Effector CD4-positive, alpha-beta T cell (primary cell): ENCODE measurements at places on chromosomes 3 and 15.

DNA sequence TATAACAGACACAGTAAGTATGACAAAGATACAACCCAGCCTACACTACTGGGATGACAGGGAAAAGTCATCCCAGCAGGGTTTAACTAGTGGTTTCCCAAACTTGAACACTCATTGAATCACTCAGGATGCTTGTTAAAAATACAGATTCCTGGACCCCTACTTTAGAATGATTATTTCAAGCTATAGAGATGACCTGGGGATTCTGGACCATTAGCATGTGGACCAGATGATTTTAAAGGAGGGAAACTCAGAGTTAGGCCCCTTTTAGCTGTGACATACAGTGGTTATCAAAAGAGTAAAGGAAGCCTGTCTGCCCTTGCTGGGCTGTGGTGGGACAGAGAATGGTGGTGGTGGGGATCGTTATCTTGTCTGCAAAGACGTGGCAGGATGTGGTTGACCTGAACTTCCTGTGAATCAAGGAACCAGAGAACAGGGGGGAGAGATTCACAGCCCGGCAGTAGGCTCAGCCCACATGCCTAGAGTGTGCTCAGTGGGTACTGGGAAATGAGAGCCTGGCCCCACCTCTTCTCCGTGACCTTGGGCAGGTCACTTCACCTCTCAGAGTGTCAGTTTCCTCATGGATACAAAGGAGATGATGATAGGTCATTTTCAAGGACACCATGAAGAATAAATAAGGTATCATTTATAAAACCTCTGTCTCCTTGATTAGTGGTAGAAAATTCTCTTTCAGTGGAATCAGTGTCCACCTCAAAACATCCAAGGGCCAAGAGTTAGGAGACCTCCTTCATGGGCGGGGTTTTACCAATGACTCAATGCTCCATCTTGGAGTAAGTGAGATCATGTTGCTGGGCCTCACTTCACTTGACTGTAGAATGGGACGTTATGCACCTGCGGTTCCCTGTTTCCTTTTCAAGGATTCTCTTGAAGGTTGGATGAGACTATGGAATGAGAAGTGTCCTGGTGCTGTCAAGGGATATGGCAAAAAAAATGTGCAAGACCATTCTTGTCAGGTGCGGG is 306.5 kb downstream of the RPLP1 start:
- peak; percentile 82 for DNase-seq

- DNase-seq = no peak
These were observed 23.7 kb downstream of the XXYLT1 start for GRCh38 chr3:195247086-195247862.

DNA sequence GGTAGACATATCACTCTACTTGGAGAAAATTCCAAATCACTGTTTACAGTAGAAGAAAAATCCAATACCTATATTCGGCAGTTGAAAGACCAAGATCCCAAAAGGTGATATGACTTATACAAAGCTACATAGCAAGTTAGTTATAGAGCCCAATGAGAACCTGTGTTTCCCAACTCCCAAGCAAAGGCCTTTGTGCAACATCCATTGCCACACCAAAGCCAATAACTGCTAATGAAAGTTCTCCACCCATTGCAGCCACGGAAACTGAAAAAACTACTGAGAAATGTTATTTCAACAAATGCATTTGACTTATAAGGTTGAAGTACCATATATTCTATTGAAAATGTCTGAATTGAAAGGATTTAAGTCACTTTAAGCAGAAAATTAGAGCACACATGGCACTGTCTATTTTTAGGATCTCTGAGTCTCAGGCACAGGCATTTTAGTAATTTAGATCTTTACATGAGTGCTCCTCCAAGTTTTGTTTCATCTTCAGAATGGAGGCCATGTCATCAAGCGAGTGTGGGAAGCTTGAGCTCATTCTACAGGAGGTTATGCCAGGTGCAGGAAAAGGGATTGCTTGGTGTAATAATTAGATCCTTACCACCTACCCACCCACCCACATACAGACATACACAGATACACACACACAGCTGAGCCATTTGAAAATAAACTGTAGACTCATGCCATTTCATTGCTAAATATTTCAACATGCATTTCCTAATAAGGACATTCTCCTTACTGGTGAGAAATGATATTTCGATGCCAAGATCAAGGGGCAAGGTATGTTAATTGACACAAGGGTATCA is 19.7 kb upstream of the ANO10 start:
- no peak for DNase-seq

DNA sequence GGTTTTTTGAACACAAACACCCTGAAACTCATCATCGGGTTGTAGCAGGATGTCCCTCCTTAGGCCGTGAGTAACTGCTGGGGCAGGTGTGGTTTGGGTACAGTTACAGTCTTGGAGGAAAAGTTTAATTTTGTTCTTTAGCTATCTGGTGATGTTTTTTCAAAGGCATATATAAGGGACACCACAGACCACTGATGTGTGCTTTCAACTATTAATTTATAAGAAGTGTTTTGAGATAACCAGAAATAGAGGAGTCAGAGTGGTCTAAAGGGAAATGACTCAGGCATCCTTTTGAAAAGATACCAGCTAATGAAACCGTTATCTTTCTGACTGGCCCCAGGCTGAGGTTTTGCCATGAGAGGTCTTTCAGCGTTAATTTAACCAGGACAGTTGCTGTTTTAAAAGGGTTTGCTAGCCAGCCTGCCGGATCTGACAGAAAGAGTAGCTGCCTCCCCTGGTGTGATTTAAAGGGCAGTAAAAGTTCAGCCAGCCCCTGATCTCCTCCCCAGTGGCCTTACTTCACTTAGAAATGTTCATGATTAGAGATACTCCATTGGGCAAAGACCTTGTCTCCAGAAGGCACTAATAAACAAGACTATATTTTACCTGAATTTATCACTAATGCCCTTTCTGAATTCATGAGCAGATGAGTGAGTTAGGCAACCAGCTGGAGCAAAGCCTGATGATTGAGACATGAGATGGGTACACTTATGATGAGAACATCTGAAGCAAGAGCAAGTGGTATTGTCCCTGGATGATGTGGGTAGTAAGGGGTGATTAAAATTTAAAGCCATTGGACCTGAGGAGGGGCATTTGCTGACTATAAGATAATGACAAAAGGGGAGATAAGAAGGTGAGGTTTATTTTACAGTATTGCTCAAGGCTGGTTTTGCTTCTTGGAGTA is 482.5 kb upstream of the TBL1XR1 start:
- DNase-seq = no peak

DNA sequence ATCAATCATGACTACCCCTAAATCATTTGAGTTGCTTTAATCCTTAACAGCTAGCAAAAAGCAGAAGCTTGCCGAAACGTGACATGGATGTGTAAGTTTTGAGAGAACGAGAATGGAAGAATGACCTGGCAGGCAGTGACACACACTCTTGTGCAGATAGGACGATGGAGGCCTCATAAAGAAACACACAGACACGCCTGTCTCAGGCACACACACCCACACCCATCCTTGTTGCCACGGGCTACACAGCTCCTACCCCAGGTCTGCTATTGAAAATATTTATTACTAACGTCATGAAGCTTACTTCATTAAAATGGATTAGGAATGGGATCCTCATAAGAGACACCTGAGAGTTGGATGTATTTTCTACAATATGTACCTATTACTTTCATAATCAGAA is 8.5 kb downstream of the MYO5C start:
- DNase-seq = no peak

GRCh38 chr15:86906376-86906775 is 826.7 kb downstream of the AGBL1 start:
- DNase-seq = no peak

GRCh38 chr15:42329161-42329560 is 30.1 kb upstream of the CAPN3 start:
- DNase-seq = no peak

- DNase-seq = no peak
These were observed 4.0 kb upstream of the ZNF639 start for GRCh38 chr3:179318876-179319275.

DNA sequence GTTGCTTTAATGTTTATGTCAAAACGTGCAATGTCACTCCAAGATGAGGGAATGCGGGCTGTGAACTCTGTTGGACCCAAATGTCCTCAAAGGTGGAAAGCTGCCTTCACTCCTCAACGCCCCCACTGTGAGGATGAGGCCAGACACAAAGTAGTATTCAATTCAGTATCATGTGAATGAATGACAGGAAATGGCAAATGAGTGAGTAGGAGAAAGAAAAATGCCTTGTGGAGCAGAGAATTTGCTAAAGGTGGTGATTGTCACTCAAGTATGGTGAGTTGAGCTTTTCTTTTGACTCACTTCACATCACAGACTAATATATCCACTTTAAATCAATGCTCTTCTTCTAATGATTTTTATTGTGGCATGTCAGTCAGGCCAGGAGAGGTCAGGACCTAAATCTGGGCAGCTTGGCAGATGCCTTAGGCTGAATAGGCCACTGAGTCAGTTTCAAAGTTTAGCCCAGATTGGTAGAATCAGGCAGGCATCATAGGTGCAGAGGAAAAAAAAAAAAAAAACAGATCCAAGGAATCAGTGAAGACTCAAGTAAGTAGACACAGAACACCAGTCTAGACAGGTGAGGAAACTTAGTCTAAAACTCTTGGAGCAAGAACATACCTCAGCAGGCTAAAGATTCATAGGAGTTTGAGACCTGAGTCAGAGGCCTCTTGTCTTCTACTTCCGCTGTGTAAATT is 71.0 kb upstream of the ZBED2 start:
- DNase-seq = no peak

DNA sequence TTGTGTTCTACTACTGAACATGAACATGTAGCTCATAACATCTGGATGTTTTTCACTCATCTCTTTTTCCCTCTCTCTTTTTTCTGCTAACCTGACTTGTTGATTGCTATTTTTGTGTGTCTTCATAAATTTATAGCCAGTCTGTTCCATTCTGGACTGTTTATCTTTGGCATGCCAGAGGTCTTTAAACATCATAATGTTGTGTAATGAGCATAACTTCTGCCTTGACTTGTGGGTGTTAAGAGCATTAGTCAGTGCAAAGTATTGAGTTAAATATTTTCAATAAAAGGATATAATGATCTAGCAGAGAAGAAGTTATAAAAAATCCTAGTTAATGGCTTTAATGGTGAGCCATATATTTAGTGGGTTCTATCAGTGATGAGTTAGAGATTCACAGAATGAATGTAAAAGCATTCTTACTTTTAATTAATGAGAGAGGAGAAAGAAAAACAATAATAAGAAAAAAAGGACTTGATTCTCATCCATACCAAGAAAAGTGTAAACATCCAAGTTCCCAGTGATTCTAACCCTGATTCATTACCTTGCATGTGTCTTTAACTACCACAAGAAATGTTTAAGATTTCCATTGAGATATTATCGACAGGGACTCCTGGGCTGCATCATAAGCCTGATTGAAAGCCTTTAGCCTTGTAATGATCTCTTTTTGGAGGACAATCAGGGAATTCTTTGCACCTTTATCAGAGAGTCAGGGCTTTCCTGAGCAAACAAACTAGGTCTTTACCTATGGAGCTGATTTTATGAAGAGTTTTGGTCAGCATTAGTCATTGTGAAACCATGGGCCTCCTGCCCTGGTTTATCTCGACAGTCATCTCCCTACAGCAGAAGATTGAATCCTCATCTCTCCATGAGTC is 22.9 kb downstream of the MITF start:
- no peak for DNase-seq

- no peak for DNase-seq
These were observed 64.8 kb downstream of the SAMMSON start for GRCh38 chr3:70064194-70064779.

GRCh38 chr3:141100112-141100511 is 49.0 kb downstream of the SPSB4 start:
- DNase-seq = no peak
